Stimulated activated CD4-positive, alpha-beta T cell treated with anti-CD3 and anti-CD28 coated beads, Interleukin-2, amount 100 ng/mL, for 48 hours (primary cell): ENCODE measurements at places on chromosomes 3 and 15.

DNA sequence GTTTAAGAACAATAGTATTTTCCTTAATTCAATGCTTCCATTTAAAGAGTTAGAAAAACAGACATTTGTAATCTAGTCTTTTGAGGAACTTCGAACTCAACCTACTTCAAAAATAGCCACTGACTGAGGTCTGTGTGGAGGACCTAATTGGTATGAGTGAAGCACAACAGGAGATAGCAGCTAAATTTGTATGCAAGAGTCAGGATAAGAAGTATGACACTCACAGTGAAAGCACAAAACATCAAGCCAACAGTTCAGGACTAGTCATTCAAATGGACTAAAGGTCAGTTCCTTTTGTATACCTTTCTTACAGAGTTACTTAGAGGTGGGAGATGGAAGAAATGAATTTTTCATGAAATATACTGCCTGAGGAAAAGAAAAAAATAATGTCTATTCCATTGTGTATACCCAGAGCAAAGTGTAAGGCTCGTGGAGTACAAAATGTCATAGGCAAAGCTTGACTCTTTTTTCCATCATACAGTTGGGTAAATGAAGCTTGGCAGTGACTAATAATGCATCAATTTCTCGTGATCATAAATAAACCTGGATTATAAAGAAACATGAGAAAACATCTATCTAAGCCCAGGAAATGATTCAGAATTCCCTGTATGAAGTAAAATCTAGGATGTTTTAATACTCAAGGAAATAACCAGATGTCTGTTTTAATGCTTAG, 1005.2 kb upstream of the CADM2 start:
- no peak for DNase-seq

DNA sequence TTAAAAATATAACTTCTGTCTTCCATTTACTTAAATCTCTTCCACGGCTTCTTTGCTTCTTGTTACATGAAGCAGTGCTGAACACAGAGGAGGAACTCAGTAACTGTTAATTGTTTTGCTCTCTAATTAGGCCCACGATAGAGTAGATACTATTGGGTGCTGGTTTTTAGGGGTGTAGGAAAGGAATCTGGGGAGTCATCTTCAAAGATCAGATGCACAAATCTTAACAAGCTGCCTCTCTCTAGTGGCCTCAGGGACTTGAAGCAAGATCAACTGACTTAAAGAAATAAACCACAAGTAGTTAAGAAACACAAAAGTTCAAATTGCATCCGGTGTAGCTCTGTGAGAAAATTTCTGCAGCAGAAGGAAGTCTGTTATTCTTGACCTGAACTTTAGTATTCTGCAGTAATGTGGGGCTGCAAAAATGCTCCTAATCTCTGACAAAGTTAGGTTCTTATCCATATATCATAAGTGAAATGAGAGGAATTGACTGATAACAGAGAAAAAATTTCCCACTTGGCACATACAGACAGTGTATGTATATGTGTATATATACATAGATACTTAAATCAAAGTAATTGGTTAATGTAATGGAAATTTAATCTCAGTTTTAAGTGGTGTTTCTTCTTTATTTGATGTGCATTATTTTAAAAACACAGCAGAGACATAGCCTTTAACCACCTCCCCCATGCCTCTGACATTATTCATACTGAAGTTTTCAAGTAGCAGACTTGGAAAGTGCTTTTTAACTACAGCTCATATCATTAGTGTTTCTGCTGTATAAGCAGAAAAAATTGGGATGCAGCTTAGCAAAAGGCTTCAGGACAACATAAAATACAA, 51.8 kb downstream of the CHST2 start:
- DNase-seq = no peak

DNA sequence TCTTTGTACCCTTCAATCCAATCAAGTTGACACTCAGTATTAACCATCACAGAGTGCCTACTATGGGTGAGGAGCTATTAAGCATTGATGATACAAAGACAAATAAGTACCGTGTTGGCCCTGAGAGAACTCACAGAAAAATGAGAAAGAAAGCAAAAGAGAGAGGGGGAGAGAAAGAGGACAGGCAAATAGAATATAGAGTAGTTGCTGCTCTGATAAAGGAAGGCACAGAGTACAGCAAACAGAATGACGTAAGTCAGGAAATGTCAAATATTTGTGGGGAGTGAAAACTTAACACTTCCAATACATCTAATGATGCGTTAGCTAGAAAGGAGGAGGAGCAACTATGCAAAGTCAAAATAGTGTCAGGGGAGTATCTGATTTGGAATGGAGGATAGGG, 320.6 kb upstream of the KCNH8 start:
- no peak for DNase-seq

DNA sequence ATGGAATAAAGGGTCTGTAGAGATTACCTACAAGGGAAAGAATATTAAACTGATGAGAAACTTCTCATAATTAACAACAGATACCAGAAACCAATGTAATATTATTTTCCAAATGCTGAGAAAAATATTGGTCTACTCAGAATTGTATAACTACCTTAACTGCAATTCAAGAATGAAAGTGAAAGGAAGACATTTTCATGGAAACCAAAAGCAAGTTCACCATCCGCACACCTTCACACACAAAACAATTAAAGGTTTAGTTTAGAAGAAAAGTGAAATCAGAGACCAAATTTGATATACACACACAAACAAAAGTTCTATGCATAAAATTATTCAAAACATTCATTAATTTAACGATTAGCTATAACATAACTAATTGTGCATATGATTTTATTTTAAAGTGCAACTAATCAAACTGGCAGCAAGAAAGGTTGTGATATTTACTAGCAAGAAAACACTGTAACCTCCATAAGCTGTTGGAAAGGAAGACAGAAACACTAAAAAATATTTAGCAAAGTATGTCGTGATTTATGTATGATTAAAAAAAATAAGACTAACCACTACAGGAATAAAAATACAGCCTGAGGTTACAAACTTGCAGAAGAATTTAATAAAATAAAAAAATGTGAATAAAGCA, 395.5 kb downstream of the FGF12 start:
- DNase-seq = no peak

DNA sequence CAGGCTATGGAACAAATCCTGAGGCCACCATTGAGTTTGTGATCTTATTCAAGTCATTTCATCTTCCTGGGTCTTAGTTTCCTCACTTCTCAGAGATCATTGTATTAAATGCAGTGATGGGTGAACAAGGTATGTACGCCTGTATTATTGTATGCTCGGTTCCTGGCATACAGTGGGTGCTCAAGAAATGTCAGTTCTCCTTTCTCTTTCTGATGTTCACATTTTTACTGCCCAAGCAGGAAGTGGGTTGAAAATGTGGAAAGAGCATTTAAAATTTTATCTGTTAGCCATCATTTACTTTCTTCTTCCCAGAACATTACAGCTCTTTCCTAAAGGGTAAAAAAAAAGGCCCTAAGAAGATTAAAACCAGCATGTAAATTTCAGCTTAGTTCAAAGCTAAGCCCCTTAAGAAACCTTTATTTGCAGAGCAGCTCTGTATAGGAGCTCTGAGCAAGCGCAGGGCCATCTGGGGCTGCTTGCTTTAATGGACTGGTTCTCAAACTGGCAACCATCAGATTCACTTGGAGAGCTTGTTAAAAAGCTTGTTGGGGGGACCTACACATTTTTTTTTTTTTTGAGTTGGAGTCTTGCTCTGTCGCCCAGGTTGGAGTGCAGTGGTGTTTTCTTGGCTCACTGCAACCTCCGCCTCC, 179.4 kb downstream of the CHST2 start:
- no peak for DNase-seq

- DNase-seq = no peak
These were observed 26.3 kb downstream of the ABCC5 start for GRCh38 chr3:183991403-183991802.

DNA sequence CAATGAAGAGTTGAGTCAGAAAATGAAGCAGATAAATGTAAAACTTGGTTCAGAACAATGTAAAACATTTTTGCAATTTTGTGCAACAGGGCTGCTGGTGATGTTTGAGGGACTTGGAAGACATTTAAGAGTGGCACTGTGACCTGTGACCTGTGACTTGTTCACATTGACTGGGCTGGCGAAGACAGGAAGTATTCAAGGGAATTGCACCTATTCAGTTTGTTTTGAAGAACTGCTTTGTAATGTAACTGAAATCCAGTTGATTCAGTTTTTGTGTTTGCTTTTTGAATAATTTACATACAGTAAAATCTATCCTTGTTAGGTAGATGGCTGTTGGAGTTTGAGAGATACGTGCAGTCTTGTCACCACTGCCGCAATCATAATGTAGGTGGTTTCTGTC, 35.4 kb downstream of the MCTP2 start:
- no peak for DNase-seq

- DNase-seq = no peak
These were observed 105.6 kb downstream of the MEIS2 start for GRCh38 chr15:36994790-36995189.

GRCh38 chr15:48120745-48121144, at the start of gene SLC24A5:
SLC24A5 (plus strand) TSS chr15:48120990; CDS start chr15:48121045, 55 bp downstream.
- no peak for DNase-seq

DNA sequence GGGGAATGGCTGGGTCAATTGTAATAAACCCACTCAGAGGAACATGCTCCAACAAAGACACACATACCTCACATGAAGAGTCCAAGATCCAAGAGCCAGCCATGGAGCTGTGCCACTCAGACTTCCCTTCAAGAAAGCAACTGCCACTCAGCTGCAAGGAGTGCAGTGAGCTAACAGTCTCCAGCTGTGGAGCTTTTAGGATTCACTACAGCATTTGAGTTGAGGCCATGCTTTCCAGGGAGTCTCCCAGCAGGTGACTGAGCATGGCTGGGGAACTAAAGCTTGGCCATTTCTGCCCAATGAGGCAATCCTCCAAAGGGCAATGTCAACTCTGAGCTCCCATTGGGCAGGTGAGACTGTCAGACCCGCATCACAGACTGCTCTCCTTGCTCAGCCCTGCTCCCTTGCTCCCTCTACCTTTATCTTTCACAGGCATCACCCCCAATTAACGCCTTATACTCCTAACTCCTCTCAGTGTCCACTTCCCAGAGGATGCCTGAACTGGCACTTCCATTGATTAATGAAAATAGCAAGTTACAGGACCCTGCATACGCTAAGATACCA, 165.3 kb upstream of the CTNNB1 start:
- DNase-seq = no peak

DNA sequence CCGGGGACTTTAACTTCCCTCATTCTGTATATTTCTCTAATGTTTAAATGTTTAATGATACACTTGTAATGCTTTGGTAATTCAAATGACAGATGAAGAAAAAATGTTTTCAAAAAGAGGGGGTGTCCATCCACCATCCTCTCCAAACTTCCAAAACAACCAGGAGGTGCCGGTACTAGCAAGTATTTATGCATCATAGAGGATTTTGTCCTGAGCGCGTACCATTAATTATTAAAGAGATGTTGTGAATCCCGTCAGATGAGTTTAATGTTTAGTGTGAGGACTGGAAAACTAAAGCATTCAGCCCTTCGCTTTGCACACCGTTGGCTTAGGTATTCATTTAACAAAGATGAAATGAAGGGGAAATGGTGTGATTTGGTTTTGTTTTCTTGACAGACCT, 1.3 kb downstream of the SLC28A1 start:
- no peak for DNase-seq

GRCh38 chr3:24508423-24508839, 13.8 kb upstream of the THRB start:
- DNase-seq = no peak

GRCh38 chr3:123084738-123085237, 18.0 kb downstream of the PDIA5 start:
- no peak for DNase-seq

DNA sequence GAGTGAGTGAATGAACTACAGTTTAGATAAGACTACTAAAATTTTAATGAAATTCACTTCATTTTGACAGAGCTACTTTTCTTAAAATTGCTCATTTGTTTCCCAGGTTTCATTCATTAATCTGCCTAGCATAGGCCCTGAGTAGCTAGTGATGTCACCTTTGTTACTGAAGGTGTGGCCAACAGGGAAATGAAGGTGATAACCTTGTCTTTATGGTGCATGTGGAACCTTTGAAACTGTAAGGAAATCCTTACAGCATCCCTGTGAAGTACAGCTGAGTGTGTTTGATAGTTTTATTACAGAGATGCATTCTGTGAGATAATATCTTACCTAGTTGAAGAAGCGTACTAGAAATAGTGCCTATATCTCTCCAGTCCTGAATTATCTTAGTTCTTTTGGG, 112.9 kb downstream of the AKAP13 start:
- DNase-seq = no peak
